Uterus (tissue), 4 donors: ENCODE measurements at places on chromosomes 2 and 18. TPM values are rescaled to one million over a fixed set of nuclear protein-coding genes. Genes with fewer than 3 reads are reported as not detected.

CGREF1 gene
- 7.7 TPM for total RNA-seq

FIGN gene
- 5.6 TPM for total RNA-seq

RAB6C gene
- total RNA-seq: not detected

YES1 gene
- 28.2 TPM for total RNA-seq

CIB4 gene
- total RNA-seq: not detected

CBLN2 gene
- total RNA-seq: not detected

REG3G gene
- total RNA-seq: not detected

LOXHD1 gene
- not detected for total RNA-seq

DNAJC5G gene
- 1.5 TPM for total RNA-seq
